Brain pericyte (primary cell): ENCODE measurements at places on chromosomes 12 and 14.

DNA sequence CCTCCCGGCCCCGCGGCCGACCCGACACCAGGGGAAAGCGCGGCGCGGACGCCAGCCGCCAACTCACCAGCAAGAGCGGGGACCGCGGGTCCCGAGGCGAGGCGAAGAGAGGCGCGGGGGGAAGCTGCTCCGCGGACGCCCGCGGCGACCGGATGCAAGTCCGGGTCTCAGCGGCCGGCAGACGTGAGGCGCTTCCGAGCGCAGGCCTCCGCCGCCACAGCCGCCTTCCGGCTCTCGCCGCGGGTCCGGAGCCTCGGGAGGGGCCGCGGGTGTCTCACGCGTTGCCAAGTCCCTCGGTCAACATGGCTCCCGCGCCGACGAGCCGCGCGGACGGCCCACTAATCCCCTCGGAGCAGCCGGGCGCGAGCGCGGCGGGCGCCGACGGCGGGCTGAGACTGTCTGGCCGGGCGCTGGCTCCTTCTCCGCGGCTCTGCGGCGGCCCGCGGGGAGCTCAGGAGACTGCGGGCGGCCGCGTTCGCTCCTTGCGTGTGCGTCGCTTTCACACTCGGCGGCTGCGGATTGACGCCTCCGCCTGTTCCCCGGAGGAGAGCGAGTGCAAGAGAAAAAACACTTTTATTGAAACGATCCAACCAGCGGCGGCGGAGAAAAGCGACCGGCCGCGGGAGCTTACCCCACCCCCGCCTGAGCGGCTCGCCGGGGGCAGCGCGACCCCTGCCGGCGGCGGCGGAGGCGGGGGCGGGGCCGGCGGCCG is at the start of gene CDK17:
TSS of gene CDK17 (minus strand) at position 521 of the 712 bp plus-strand sequence. CDS start 65,603 bp downstream, outside the sequence.
- DNase-seq: peak; percentile 61

GRCh38 chr14:37600880-37601741 is 5.7 kb downstream of the TTC6 start:
- DNase-seq: no peak

GRCh38 chr14:38944691-38945090 is 158.3 kb downstream of the SEC23A start:
- DNase-seq: no peak

DNA sequence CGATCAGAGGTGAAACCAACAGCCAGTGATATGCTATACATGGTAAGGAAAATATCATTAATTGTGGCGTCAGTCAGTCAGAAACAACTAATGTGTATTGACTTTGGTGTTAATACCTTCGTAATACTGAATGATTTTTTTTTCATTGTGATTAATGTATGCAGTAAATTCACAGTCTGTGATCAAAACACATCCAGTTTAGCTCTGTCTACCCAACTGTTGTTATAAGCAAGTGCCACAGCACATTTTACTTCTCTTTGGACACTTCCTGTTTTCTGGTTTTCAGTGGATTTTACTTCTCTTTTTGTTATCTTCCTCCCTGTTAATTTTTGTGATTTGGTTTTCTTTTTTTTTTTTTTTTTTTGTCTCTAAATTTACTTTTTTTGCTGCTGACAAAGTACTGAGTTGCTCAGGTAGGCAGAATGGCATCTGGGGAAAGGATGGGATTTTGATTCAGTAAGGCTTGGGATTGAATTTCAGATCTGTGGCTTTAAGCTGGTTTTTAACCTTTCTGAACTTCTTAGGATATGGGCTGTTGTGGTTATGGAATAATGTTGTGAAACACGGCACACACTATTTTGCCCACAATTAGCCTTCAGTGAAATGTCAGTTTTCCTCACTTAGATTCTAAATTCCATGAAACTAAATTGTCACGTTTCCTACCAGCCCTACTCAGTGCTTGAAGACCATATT is 604 bp downstream of the GLIPR1 start:
- DNase-seq: no peak

GRCh38 chr14:26138764-26139445 is 458.9 kb downstream of the NOVA1 start:
- no peak for DNase-seq

GRCh38 chr12:53966385-53967133 is 6.4 kb upstream of the HOXC11 start:
- DNase-seq: no peak

DNA sequence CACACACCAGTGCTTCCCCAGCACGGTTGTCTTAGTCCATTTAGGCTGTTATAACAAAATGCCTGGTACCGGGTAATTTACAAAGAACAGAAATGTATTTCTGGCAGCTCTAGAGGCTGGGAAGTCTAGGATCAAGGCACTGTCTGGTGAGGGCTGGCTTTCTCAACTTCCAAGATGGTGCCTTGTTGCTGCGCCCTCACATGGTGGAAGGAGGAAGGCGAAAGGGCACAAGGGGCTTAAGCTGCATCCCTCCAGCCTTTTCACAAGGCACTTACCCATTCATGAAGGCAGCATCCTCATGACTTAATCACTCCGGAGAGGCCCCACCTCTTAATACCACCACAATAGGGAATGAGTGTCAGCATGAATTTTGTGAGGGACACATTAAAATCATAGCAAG is 155.5 kb downstream of the SLC15A5 start:
- DNase-seq: no peak

DNA sequence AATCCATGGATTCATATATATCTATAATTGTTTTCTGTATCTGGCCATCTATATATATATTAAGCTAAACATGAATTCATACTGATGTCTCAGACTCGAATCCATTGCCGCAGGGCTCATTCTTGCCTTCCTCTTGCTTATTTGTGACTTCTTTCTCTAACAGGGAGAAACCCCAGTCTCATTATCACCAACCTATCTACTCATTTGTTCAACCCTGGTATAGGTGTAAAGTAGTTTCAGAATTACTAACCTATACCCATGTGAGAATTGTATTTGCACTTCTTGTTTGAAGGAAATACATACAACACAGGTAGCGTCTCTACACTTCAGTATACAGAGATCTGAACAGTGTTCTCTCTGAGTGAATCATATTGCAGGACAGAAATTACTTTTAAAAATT is 77.7 kb downstream of the PTPN11 start:
- no peak for DNase-seq

DNA sequence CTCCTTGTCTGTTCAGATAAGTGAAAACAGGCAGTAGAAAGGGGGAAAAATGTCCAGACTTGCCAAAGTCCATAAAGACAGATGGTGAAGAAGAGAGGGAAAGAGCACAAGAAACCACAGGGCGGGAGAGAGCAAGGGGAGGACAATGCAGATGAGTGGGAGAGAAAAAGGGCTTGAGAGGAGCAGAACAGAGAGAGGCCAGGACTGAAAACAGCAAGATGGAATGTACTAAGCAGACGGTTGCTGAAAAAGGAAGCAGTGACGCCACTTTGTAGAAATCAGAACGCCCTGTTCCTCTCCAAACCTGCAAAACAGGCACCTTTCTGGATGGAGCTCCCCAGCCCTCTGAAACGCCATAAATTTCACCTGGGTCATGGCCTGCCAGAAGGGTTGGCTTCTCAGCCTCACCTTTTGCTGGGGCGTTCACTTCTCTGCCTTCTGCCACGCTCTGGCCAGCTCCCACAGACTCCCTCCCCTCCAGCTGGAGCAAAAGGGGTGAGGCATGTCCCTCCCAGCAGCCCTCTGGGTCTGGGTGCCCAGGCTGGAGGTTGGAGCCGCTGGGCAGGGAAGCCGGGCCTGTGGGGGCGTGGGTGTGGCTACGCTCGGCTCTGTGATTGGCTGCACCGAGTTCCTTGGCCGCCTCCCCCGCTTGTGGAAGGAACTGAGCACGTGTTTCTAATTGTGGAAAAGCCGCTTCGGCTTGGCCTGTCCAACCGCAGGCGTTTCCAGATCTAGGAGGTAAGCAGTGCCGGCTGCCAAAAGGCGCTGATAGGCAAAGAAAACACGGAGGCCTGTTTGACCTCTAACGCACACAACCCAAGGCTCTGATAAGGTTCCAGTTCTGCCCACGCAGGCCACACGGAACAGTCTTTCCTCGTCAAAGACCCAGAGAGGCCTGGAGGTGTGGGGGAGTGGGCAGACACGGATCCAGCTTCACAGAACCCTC is 29.3 kb downstream of the SLC7A8 start:
- no peak for DNase-seq

DNA sequence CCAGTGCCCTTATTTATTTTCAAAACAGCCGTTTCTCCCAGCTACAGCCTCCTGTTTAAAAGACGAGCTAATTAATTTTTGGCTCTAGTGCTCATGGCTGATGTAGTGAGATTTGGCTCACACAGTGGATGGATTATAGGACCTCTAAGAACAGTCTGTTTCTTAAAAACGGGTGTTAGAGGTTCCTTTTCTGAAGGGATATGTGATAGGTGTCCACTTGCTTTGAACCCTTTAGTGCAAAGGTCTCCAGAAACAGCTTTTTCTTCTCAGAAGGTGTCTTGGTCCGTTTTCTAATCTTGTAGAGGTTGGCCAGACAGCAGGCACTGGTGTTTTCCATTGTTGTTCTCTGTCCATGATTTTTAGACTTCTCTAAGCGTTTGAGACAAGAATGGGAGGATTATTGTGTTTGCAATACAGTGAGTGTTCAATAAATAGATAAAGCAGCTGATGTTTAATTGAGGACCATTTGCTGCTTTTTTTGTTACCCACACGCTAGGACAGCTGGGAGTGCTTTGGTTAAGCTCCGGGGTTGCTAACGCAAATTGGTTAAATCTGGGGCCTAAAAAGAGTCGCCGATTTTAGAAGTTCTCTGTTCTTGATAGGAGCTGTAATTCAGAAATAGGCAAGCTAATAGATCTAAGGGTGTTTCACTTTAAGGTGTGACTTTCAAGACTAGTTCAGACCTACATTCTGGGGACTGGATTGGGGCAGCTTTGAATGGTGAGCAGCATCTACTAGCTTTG is 1.0 kb downstream of the BORCS5 start:
- no peak for DNase-seq

DNA sequence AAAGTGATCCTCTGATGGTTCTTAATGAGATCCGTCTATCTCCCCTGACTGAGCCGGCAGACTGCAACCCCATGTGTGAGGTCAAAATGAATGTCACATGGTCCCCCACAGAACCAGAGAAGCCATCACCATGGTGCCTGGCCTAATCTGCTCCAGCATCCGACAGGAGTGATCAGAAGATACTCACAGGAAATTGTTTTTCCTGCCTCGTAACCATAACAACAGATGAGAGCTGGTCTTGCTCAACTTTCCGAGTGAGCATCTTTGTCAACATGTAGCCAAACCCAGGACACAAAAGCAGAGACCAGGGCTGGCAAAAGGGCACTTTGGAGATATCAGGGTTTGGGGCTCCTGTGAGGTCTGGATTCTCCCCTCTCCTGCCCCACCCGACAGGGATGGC is 72.1 kb upstream of the C14orf180 start:
- DNase-seq: no peak

DNA sequence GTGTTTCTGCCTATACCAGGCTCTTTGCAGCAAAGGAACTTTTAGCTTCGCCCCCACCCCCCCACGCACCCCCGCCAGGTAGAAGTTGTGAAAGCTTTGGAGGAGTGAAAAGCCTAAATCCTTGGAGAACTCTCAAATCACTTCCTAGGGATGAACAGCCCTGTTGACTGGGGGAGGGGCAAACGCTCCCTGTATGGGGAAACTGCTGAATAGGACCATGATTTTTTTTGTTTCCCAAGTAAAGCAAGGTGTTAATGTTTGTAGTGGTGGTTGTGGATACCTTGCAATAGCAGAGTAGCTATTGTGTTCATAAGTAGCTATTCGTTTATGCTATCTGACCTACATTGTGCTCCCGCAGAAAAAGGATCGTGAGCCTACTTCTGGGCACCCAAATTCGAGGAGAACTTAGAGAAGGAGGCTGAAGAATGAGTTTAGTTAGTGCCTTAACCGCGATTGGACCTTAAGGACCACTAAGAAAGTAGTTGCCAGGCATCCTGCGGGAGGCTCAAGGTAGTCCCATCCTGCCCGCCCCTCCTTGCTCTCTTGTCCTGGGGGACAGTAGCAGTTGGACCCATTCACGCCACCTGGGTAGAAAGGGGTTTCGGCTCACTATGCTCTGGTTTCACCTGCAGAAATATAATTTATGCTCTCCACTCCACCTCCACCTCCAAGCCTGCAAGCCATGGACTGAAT is 901 bp upstream of the NFKBIA start:
- no peak for DNase-seq

DNA sequence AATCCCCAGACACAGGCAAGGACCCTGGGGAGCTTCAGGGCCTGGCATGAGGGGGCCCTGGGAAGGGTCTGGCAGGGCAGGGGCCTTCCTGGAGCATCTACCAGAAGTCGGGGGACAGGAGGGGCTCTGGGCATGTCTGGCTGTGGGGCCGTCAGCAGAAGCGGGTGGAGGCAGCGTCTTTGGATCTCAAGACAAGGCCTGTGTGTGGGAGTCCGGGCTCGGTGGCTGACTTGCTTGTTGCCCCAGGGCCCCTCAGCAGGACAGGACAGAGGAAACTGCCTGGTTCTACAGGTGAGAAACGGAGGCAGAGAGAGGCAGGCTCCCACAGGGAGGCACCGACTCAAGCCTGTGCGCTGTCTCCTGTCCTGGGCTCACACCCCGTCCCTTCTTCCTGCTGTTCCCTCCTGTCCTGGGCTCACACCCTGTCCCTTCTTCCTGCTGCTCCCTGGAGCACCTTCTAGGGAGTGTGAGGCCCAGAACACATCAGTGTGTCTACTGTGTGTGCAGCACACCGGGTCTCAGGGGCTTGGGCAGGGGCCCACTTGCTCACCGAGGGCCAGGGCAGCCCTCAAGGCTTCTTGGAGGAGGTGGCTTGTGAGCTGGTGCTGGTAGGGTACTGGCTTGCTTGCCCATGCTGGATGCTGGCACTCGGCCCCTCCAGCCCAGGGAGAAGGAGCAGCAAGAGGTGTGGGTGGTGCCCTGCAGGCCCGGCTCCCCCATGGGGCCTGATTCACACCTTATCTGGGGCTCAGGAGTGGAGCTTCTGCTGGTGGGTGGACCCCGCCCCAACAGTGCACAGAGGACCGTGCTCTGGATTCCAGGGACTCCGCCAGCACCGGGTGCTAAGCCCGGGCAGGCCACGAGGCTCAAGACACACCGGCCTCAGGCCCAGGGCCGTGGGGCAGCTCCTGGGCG is 14.9 kb downstream of the ASPG start:
- DNase-seq: no peak

DNA sequence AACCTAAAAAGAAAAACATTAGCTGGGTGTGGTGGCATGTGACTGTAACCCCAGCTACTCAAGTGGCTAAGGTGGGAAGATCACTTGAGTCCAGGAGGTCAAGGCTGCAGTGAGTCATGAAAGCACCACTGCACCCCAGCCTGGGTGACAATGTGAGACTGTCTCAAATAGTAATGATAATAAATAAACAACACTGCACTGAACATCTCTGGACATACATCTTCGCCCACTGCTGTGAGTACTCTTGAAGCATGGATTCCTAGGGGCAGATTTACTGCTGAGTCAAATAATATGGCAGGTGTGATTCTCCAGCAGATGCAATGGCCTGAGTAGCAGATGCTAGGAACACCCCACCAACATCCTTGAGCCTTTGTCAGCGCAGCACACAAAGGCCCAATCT is 23.6 kb downstream of the ABCB9 start:
- DNase-seq: no peak

DNA sequence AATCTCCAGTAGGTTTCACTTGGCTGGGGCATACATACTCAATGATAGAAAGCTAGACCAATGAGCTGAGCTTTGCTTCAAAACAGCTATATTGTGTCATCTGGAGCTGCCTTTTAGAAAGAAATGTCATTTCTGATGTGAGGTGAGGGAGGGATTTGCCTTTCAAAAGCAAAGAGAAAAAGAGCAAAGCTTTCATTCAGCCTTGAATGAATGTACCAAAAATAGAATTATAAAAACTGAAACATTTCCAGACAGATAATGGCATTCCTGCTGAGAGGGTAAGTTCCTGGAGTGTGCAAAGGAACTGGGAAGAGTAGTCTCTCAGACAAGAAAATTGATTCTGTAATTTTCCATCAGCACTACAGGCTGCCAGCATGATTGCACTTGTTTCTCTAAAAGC is 710.0 kb downstream of the LRFN5 start:
- DNase-seq: no peak

GRCh38 chr12:54337854-54338650 is 13.1 kb downstream of the COPZ1 start:
- DNase-seq: no peak
